ENCODE measurements at places on chromosomes 5 and 9.

GRCh38 chr9:26426551-26427131 is 466.0 kb downstream of the CAAP1 start:
- DNase-seq = no peak

DNA sequence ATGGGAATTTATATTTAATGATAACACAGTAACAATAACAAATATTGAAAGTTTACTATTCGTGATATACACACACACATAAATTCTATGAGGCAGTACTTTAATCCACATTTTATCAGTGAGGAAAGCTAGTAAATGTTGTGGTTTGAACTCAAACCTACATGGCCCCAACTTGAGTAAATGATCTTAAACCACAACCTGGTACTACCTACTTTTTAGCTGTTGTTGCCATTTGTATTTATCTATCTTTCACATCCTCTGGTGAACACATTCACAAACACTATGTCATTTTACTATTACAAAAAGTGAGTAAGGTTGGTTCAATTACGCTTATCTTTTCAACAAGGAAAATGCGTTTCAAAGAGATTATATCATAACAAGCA is 186.1 kb downstream of the SMC2 start:
- DNase-seq = no peak

GRCh38 chr5:33311893-33312292 is 128.9 kb upstream of the TARS1 start:
- no peak for DNase-seq

GRCh38 chr5:139178935-139179334 is 19.2 kb downstream of the SIL1 start:
- no peak for DNase-seq

GRCh38 chr5:24208686-24209106 is 436.1 kb downstream of the CDH10 start:
- DNase-seq = no peak

DNA sequence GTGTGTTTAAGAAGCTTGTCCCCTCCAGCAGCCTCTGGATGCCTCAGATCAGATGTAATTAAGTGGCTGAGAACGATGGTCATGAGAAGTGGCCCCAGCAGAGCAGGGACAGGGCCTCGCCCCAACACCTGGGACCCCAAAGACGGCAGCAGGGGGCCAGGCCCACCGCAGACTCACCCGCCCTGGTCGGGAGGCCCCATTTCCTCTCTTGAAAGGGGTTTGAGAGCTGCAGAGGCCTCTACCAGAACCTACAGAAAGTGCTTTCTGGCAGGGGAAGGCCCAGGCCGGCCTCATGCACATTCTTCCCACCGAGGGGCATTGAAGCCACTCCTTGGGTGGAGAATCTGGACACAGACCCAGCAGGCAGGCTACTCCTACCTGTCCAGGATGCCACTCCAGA is 85.2 kb upstream of the FCN2 start:
- DNase-seq = no peak

GRCh38 chr9:100084734-100085133 is 14.1 kb downstream of the ERP44 start:
- no peak for DNase-seq

DNA sequence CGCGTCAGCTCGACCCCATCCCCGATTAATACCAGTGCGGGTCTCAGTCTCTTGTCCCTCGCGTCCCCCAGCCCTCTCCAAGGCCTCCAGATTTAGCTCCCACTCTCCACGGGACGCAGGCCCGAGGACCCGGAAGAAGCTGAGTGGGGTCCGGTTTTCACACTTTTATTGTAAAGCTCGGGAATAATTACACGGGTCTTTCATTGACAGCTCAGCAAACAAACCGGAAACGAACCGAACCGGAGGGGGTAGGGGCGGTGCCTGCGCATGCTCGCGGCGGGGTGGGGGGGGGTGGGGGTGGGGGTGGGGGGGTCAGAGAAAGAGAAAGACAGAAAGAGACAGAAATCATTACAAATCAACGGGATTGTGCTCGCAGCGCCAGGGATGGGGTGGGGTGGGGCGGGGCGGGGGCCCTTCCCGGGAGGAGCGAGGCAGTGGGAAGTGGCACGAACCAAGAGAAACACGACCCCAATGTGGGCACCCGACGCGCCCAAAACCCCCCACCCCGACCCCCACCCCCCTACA is 27.9 kb downstream of the PCDH1 start:
- DNase-seq = peak; percentile 68

- no peak for DNase-seq
Observed at GRCh38 chr5:175513726-175514125, 35.4 kb downstream of the SFXN1 start.

DNA sequence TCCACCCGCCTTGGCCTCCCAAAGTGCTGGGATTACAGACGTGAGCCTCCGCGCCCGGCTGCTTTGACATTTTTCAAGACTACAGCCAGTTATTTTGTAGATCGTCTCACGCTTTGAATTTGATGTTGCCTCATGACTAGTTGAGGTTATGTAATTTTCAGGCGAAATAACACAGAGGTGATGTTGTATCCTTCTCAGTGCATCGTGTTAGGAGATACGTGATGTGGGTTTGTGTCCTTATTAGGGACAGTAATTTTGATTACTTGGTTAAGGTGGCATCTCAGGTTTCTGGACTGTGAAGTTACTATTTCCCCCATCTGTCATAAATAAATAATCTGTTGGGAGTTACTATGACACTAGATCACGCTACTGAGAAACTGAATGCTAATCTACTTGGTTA is 25.0 kb downstream of the CTNNA1 start:
- DNase-seq = no peak

DNA sequence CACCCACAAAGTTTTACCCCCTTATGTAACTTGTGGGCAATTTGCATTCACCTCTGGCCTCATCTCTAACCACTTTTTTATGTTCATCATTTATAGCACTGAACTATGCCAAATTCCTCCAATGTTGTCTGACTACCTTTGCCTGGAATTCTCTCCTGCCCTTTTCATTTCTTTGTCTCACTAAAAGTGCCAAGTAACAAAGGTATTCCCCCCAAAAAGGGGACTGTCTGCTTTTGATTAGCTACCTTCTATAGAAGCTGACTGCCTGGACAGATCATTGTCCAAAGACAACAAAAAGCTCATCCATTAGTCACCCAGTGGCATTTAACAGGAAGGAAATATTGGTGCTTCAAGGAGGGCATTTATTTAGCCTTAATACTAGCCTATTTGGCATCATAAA is 189.9 kb upstream of the VCAN start:
- no peak for DNase-seq

Measured in putamen (tissue), 1 donor.